Activated naive CD4-positive, alpha-beta T cell treated with anti-CD3 and anti-CD28 coated beads for 36 hours (primary cell): ENCODE measurements at places on chromosomes 1 and 21. TPM values are rescaled to one million over a fixed set of nuclear protein-coding genes. Genes with fewer than 3 reads are reported as not detected.

The PLA2G2C gene
- 0.95 TPM for total RNA-seq

GRCh38 chr1:152086760-152087159 is 2.1 kb downstream of the TCHHL1 start:
- no peaks in the 10 kb centered on the region for H3K4me1 ChIP-seq
- DNase-seq: no peak
- peaks cover 7% of the 10 kb centered on the region for H3K27me3 ChIP-seq
- H3K4me3 ChIP-seq: no peak overlapping the region
- H3K27ac ChIP-seq: no peak overlapping the region

DNA sequence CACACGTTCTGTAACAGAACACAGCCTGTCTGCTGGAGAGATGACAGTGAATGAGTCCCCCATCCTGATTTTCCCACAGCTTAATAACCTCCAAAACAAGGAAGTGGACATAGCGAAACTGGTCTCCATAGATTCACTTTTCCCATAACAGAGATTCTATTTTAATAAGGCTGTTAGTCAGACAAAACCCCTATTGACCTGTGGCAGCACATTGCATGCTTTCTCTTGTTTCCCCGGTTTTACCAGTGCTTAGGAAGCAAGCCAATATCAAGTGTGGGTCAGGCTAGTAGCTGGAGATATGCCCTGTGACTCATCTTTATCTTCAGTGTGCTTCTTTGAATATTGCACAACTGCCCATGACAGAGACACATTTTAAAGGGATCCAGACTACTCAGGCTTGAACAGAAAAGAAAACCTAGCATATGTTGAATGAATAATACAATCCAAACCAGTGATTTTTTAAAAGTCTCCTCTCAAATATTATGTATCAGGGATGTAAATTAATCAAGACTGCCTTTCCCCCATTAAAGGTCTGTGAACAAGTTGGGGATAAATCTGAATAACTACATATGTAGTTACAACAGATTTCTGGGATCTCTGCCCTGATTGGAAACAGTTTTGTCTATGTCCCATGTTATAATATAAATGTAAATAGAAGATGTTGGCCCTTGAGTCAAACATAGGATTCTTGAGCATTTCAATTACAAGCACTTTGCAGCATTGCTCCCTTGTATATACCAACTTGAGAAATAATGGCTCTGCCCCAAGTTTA is 11.9 kb upstream of the CLDN8 start:
- DNase-seq: no peak
- no peaks in the 10 kb centered on the region for H3K4me1 ChIP-seq
- no peak overlapping the region for H3K27ac ChIP-seq
- no peaks in the 10 kb centered on the region for H3K36me3 ChIP-seq
- no peaks in the 10 kb centered on the region for H3K27me3 ChIP-seq

The EFCAB7 gene
- total RNA-seq: 6.4 TPM

DNA sequence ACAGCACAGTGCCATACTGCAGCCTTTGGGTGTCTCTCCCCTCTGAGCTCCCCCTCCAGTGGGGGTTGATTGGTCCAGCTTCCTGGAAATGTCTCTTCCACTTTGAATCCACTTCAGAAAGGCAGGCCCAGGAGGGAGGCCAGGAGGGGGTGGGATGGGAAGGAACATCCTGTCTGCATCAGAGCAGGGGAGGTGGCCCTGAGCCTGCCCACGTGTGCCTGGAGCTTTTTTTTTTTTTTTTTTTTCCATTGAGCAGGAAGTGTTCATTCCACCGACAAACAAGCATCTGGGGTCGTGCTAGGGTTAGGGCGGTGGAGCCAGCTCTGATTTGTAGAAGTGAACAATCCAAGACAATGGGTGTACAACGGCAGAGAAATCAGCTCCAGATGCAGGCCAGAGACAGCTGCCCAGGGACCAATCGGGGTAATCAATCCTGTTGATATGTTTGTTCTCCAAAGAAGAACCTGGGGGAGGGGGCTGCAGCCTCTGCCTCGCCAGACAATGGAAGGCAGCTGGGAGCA is 93.3 kb downstream of the SSBP3 start:
- H3K27ac ChIP-seq: peak overlapping the region; percentile 63
- no peak overlapping the region for H3K4me3 ChIP-seq
- no peaks in the 10 kb centered on the region for H3K36me3 ChIP-seq
- H3K27me3 ChIP-seq: no peaks in the 10 kb centered on the region
- H3K4me1 ChIP-seq: peaks cover 61% of the 10 kb centered on the region

GRCh38 chr1:222416001-222416791 is 131.7 kb downstream of the HHIPL2 start:
- no peaks in the 10 kb centered on the region for H3K27me3 ChIP-seq
- H3K36me3 ChIP-seq: no peaks in the 10 kb centered on the region
- H3K4me3 ChIP-seq: no peak overlapping the region

DNA sequence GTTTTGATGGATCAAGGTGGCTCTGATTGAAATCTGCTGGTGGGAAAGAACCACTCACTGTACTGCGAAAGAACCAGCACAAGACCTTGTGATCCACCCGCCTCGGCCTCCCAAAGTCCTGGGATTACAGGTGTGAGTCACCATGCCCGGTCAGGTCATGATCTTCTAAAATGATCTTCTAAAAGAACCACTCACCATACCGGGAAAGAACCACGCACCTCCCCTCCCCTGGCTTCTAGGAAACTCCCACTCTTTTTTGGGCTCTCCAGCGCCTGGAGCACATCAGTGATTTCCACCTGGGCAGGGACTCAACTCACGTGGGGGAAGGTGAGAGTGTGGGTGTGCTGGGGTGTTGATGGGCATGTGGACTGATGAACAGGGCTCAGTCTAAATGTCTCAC is 7.9 kb upstream of the RAB7B start:
- H3K36me3 ChIP-seq: no peaks in the 10 kb centered on the region
- H3K4me3 ChIP-seq: no peak overlapping the region
- H3K4me1 ChIP-seq: peaks cover 21% of the 10 kb centered on the region
- H3K27ac ChIP-seq: no peak overlapping the region
- peaks cover 5% of the 10 kb centered on the region for H3K27me3 ChIP-seq
- DNase-seq: no peak

The RGS13 gene
- not detected for total RNA-seq
